KBM-7 (cell line): ENCODE measurements at places on chromosomes 3 and 15.

DNA sequence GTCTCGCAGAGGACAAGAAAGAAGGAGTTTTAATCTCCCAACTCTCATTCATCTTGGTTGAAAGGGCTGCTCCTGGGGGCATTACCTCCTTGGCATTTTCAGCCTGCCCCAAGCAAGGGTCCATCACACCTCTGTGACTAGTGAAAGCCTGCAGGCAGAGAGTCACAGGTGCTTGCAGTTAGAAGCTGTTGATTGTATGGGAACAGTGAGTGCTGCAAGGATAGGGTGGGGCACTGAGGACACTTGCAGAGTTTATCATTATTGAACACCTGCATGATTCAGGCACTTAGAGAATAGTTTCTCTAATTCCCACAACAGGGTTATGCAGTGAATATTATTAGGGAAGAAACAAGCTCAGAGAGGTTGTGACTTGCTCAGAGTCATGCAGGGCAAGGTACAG, 41.7 kb upstream of the IGF2BP2 start:
- no peak for DNase-seq

DNA sequence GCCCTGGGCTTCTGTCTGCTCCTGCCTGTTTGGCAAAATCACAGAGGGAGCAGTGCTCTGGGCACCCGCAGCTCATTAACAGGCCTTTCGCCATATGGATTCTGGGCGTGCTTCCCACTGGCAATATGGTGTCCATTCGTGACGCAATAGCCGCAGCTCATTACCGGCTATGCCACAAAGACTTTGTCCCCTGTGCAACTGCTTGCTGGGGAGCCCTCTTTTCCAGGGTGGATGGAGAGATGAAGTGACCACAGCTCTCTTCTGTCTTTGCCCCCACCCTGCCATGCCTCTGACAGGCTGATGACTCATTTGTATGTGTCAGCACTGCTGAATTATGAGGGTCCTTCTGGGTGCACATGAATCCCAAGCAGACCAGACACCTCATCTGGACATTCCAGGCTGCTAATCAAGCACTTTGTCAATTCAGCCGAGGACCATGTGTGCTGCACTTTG, 214.3 kb upstream of the FEZF2 start:
- no peak for DNase-seq

DNA sequence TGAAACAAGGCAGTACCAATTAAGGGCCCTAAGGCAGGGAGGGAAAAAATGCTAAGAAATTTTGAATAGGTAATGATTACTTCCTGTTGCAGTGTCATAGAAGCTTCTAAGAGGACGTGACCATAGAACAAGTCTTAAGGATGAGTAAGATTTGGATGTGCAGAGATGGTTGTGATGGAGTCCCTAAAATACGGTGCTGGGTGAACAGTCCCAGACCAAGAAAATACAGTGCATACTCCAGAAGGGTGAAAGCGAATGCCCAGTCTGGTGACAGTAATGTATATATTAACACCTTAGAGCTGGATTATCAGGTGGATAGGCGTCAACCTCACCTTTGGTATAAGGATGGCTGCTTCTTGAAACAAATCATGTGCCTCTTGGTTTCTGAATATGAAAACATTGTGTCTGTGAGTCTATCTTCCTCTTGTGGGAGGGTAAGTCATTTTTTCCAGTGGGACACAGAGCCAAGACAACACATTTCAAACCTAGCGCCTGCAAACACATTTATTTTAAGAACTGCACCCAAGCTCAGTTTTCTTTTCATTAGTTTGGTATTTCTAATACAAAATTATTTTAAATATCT, 101.2 kb upstream of the TP63 start:
- no peak for DNase-seq

GRCh38 chr15:78987556-78988360, 42.9 kb upstream of the CTSH start:
- no peak for DNase-seq

DNA sequence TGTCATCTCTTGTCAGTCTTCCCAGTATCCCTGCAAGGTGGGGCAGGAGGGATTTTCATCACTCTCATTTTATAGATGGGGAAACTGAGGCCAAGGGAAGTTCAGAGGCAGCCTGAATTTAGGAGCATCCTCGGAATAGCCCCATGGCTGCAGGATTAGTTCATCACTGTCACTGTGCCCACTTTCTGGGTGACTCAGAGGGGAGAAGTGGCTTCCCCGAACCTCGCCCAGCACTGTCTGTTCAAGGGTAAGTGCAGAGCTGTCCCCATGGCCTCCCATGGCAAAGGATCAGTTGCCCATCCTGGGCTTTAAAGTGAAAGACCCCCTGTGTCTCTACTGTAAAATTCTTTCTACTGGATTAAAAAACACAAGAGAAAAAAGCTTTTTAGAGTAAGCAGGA, 60.0 kb upstream of the SEC13 start:
- DNase-seq, result no peak

DNA sequence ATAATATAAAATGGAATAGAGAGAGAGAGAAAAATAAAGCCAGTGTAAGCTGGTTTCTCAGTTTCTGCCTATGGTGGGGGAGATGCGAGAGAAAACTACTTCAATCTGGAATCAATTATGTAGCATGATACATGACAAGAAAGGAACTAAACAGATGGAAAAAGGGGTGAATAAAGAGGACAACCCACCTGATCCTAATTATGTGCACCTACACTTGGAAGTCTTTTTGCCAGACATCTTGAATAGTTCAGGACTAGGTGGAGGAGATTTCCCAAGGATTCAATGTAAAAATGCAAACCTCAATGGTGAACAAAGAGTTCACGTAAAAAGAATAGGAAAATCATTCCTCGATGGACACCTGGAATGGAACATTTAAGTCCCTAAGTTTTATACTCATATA, 524.4 kb upstream of the RGMA start:
- no peak for DNase-seq

DNA sequence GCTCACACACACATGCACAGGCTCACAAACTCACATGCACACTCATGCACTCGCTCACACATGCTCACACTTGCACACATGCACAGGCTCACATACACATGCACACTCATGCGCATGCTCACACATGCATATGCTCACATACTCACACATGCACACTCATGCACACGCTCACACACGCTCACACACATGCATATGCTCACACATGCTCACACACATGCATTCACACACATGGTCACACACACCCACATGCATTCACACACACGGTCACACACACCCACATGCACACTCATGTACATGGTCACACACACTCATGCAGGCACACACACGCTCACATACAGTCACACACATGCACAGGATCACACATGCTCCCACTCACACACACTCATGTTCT, 132.8 kb upstream of the SMAD3 start:
- no peak for DNase-seq

GRCh38 chr15:99474909-99475753, 90.7 kb upstream of the MEF2A start:
- no peak for DNase-seq

- no peak for DNase-seq
These were observed 44.6 kb downstream of the ANKRD28 start for GRCh38 chr3:15753056-15753710.
